Spleen (tissue), 13 donors: ENCODE measurements at places on chromosomes 12 and 14. TPM values are rescaled to one million over a fixed set of nuclear protein-coding genes. Genes with fewer than 3 reads are reported as not detected.

- DNase-seq = no peak
Observed at GRCh38 chr14:51066576-51066975, 28.3 kb downstream of the TRIM9 start.

Gene SLC2A13
- 1.1 TPM for polyA plus RNA-seq

DNA sequence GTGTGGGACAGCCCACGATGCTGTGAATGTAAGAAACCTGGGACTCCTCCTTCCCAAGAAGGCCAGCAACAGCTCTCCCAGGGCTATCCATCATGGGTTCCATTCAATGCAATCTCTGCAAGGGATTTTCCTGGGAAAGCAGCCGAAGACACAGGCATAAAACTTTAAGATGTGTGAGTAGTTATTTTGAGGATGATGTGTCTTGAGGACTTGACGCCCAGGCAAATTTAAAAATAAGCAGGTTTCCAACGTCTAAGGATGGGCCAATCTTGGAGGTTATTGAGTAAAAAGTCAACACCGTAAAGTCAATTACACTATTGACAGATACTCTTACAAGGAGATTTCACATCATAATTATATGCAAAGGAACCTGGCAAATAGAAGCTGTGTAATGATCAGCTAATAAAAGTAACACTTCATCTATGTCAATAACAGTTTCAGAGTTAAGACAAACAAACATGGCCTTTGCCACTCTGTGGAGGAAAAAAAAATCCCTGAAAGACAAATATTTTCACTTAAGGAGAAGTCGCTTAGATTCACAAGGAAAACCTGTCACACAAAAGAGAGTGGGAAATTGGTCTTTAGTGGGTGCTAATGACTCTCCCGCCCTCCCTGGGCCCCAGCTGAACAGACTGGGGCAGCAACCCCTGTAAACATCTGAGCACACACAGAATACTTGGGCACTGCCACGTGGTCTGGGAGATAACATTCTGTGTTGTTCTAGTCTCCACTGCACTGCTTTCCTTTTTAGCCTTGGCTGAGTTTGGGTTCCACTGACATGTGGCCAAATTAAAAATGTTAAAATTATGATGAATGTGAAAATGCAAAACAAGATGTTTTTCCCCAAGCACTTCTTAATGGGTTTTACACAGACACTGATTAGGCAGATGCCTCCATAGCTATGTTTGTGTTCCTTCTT, 240.9 kb downstream of the FOXN3 start:
- no peak for DNase-seq

Gene RND1
- polyA plus RNA-seq = 0.86 TPM

- no peak for DNase-seq
Observed at GRCh38 chr12:28180786-28181185, 9.5 kb upstream of the CCDC91 start.

- DNase-seq = no peak
Observed at GRCh38 chr12:167959-168600, 45.9 kb downstream of the SLC6A12 start.

GRCh38 chr12:6956021-6956727, 5.0 kb downstream of the PTPN6 start:
- peak; percentile 88 for DNase-seq

Gene APOF
- not detected for polyA plus RNA-seq

DNA sequence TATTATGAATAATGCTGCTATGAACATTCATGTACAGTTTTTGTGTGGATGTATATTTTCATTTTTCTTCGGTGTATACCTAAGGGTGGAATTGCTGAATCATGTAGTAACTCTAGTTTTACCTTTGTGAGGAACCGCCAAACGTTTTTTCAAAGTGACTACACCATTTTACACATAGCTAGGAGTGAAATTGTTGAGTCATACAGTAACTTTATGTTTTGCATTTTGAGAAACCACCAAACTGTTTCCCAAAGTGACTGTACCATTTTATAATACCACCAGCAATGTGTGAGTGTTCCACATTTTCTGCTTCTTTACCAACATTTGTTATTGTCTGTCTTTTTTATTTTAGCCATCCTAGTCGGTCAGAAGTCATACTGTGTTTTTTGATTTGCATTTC, 3.1 kb upstream of the TPH2 start:
- DNase-seq = no peak

Gene NTN4
- 22.9 TPM for polyA plus RNA-seq
